CD4-positive, alpha-beta T cell treated with Interleukin-15 for 1 hour (primary cell): ENCODE measurements at places on chromosomes 12 and 14.

- DNase-seq, result peak; percentile 10
Measured at GRCh38 chr14:104138098-104138717, at the start of gene KIF26A. Gene KIF26A, plus strand, starts transcription at chr14:104138587. Its CDS starts 136 bp downstream, at chr14:104138723.

DNA sequence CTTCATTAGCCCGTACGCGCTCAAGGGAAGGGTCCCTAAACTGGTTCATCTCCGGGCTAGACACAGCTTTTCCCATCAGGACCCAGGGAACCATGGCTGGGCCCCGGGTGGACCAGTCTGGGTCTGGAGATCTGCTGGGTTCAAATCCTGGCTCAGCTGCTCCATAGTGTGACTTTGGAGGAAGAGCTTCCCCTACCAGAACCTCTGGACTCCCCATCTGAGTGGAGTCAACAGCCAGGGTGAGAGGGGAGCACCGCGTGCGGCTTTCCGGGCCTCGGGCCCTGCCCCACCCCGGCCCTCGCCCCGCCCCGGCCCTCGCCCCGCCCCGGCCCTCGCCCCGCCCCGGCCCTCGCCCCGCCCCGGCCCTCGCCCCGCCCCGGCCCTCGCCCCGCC lies 41.2 kb downstream of the BEGAIN start:
- DNase-seq, result peak; percentile 34

- no peak for DNase-seq
Measured at GRCh38 chr12:112167031-112167461, 41.7 kb downstream of the TRAFD1 start.

DNA sequence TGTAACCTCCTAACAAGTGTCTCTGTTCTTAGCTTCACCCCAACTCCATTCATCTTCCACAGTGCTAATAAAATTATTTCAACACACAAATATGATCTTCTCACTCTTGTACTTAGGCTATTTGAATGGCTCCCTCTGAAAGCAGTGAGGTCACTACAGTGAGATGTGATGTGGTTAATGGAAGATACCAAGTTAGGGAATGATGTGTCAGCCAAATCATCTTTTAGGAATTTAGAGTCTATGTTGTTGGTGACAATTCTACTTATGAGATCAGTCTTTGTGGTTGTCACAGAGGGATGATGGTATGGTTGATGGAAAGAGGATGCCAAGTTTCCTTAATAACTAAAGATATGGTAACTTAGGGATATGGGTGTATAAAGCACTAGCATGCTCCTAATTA lies 57.6 kb downstream of the POLR3B start:
- DNase-seq, result no peak

DNA sequence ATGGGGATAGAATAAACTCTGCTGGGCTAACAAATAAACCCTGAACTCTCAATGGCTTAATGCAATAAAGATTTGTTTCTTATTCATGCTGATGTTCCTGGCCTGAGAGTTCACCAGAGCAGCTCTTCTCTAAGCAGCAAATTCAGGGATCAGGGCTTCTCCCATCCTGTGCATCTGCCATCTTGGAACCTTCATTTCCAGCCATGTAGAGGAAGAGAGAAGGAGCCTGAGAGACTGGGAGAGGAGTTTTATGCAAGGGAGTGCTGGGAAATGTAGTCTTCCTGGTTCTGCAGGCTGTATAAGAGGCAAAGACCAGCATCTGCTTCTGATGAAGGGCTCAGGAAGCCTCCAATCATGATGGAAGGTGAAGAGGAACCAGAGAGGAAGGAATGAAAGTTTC lies 20.6 kb upstream of the APOLD1 start:
- DNase-seq, result no peak

DNA sequence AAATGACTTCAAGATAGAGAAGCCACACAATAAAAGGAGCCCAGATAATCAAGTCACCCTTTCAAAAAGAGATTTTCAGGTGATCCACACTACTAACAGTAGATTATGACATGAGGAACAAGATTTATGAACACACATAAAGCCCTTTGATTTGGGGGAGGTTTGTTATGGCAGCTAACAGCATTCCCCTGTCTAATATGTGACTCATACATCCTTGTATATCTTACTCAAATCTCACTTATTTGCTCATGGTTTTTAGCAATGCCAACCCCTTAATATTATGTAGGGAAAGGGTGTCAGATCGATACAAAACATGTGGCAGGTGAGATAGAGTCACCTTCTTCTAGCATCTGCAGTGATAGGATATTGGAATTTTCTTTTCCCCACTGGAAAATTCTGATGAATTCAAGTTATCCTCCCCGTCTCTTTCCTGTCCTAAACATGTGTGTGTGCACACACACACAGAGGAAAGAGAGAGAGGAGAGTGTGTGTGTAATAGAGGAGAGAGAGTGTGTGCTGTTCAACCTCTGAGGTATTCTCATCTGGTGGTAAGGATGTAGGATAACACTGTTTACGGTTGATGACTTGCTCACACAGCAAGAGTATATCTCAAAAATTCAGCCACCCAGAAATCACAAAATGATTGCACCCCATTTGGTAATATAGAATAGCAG lies 319.9 kb downstream of the KCNC2 start:
- no peak for DNase-seq

DNA sequence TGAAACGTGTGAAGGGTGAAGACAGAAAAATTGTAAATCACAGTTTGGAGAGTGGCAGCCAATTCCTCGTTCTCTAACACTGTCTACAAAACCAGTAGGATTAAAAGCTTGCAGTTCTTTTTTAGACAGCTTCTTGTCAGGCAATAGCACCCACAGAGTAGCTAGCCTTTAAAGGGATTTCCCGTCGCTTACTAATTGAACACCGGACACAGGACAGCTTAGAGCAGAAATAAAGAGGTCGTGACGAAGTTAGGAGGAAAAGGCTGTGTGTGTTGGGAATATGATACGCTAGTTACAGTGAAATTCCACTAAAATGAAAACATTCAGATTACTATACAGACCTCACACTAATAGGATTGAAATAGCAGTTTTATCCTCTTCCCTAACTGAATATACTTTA lies 149.1 kb upstream of the FLRT2 start:
- DNase-seq, result no peak

DNA sequence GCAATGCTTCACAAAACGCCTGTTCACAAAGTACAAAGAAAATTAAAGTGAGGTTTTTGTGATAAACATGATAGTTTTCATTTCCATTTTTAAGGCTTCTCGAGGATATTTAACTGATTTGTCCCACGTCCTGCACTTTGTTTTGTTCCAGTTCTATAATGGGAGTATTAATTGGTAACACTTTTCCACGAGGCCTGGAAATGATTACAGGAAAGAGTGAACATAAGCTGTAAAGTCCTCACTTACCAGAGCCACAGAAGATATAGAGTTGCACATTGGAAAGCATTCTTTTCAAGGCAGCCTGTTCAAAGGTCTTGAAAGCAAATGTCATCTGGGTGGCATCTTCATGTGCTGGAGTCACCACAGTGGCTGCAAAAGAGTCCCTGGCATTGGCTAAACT lies 1236.6 kb downstream of the BCL11B start:
- no peak for DNase-seq

- DNase-seq, result no peak
Measured at GRCh38 chr12:64781280-64782190, 22.3 kb upstream of the GNS start.
